ENCODE measurements at places on chromosomes 11 and 22.

GRCh38 chr11:37115963-37116362 lies 517.9 kb upstream of the RAG2 start:
- no peak for DNase-seq

DNA sequence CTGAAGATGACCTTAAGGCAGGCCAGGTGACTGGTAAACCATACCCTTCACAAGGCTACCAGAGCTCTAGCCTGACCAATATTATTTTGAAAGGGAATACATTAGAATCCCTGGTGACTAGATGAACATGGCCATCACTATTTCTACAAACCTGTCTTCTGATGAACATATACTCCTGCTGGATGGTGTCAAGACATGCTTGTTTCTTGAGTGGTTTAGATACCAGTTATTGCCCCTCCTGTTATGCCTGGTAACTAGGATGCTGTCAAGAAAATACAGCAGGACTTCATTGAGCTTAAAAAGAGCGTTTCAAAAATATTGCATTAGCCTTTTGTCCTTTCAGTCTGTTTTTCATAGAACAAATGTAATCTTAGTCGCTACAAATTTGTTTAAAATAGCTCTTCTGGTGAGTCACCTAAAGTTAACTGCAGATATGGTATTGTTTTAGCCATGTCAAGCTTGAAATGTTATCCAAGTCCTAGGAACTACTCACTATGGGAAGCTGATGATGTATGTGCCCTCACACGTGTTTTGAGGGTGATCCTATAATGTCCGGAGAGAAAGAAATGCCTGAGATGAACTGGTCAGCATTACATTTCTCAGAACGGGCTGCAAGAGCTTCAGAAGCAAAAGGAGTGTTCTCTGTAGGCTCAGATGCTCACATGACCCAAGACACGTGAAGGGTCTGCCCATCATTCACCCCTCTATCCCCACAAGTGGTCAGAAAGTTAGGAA lies 20.6 kb downstream of the ADM start:
- DNase-seq = no peak

GRCh38 chr11:17648528-17648927 lies 70.8 kb upstream of the MYOD1 start:
- no peak for DNase-seq

DNA sequence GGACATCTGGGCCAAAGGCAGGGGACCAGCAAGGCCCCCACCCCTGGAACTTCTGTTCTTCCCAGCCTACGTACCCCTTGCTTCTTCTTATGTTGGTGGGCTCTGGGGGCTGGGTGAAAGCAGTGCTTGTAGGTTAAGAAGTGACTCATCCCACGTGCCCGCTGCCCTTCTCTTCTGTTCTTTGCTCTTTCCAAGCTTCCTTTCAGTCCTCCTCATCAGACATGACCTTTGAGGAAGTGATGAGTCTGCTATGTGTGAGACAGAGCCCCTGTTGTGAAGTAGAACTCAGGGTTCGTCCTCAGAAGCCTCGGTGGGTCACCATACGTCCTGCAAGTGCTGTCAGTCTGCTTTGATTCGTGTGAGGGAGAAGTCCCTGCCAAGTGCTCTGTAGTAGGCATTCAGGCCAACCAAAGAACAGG lies 12.7 kb downstream of the MED15 start:
- DNase-seq = no peak

DNA sequence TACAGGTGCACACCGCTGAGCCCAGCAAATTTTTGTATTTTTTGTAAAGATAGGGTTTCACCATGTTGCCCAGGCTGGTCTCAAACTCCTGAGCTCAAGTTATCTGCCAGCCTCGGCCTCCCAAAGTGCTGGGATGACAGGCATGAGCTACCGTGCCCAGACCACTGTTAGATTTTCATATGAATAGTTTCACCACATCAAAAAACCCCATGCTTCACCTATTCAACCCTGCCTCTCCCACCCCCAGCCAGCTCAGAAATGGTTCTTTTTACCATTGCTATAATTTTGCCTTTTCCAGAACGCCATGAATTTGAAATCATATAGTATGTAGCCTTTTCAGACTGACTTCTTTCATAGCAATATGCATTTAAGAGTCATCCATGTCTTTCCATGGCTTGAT lies 37.9 kb downstream of the CDPF1 start:
- DNase-seq = no peak

DNA sequence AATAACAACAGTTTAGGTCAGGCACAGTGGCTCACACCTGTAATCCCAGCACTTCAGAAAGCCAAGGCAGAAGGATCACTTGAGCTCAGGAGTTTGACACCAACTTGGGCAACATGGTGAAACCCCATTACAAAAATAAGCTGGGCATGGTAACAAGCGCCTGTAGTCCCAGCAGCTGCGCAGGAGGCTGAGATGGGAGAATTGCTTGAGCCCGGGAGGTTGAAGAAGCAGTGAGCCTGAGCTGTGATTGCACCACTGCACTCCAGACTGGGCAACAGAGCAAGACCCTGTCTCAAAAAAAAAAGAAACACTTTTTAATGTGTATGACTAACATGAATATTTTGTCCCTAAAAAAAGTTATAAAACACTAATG lies 24.5 kb upstream of the TFIP11 start:
- no peak for DNase-seq

- DNase-seq = peak; percentile 50
Measured at GRCh38 chr11:102318469-102318868, 1.2 kb downstream of the BIRC3 start.

DNA sequence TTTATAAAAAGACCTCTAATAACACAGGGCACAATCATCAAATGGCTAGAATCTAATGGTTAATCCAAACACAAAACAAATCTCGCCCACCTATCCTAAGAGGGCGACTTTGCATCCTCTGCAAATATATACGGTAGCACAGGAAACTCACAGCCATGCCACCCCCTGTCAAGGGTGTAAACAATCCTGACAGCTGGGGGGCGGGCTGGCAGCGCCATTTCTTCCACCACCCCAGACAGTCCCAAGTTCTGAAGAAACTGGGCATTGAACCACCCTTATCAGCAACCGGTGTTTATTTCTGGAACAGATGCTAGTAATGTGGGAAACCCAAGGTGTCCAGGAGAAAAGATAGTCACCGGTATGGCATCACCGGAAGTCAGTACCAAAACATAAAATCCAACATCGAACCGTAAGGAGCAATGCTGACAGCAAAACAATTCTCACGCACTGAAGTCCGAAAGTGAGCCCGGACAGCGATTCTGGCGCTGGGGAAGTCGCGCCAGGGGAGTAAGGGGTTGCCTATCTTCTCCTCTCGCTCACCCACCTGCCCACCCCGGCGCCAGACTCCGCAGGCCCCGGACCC lies 825 bp downstream of the FBXO3 start:
- DNase-seq = peak; percentile 34

DNA sequence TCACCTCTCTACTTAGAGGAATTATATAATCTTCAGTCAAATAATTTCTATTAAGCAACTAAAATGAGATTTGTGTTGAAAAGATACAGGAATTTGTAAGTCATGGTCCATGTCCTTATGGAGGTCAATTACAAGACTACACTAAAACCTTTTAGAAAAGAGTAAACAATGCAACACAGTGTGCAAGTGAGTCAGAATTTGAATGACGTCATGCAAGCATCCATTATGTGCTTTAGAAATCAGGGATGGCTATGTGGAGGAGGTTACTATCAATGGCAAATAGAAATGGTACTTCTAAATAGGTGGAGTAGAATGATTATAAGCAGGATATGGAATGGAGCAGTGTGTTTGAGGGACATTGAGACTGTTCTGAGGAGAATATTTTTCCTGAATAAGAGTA lies 16.6 kb downstream of the OR10D3 start:
- DNase-seq = peak; percentile 25

DNA sequence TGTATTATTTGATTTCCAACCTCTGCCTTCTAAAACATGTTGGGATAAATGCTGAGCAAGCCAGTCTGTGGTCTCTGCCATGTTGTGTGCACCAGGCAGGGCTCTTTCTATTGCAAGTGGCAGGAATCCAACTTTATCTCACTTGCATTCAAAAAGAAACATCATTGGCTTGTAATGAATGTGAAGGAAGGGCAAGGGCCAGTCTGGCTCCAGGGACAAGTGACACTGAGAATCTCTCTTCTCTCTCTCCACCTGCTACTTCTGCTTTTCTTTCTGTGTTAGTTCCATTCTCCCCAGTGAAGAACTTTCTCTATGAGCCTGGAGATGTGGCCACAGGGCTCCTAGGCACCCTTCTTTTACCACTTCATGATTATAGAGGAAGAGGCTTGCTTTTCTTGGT lies 329.9 kb upstream of the NCAM1 start:
- DNase-seq = no peak

DNA sequence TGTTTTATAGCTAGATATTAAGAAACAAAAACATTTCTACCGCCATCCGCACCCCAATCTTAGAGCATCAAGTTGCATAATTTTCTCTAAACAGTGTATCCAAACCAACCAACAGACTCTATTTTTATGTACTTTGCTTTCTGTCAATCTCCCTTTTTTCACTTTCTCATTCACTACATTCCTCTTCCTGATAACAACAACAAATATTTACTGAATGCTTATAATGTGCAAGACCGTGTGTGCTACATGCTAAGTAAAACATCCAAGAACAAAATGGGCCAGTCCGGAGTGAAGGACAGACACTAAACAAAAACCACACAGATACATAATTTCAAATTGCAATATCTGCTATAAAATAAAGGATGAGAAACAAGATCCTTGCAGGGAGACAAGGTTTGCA lies 38.6 kb upstream of the SOX6 start:
- no peak for DNase-seq

- no peak for DNase-seq
Measured at GRCh38 chr11:112465433-112466024, 204.9 kb upstream of the PLET1 start.

- no peak for DNase-seq
Measured at GRCh38 chr11:76105637-76106036, 100.7 kb downstream of the WNT11 start.

Data from A549 (cell line).